ENCODE measurements at places on chromosomes 6 and 20.
A peak's percentile ranks its signal among the peaks of the same experiment; 100 is the strongest.

DNA sequence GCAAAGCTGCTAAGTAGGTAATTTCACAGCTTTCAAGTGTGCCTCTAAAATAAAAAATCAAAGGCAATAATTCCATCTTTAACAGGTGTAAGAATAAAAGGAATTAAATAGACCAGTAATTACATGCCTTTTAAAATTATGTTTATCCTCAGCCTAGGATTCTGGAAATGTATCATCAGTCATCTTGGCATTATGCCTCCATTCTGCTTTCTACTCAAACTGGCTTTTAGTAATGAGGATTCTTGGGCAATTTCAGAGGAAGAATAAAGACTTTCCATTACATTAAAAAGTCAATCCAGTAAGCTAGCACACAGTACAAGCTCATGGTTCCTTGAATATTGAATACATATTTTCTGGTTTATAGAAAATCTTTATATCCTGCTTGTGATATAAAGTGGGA is 44.7 kb downstream of the GSTA2 start:
- peak; percentile 10 for DNase-seq

DNA sequence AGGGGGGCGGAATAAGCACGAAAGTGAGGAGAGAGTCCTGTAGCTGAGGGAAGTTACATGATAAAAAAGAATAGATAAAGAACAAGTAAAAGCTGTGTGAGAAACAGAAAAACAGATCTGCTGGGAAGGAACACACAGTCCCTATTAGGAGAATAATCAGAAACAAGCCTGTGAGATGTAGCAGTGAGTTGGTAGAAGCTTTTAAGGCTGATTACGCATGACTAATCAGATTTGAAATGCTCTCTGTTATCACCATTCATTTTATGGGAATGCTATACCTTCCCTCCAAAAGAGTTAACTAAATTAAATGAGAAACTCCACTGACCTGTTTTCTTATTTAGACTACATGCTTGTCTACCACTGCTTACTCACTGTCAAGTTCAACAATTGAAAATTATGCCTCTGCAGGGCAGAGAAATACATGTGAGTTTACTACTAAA is 15.8 kb downstream of the REPS1 start:
- no peak for DNase-seq

GRCh38 chr20:41234546-41234945 is 83.0 kb downstream of the ZHX3 start:
- DNase-seq: no peak

DNA sequence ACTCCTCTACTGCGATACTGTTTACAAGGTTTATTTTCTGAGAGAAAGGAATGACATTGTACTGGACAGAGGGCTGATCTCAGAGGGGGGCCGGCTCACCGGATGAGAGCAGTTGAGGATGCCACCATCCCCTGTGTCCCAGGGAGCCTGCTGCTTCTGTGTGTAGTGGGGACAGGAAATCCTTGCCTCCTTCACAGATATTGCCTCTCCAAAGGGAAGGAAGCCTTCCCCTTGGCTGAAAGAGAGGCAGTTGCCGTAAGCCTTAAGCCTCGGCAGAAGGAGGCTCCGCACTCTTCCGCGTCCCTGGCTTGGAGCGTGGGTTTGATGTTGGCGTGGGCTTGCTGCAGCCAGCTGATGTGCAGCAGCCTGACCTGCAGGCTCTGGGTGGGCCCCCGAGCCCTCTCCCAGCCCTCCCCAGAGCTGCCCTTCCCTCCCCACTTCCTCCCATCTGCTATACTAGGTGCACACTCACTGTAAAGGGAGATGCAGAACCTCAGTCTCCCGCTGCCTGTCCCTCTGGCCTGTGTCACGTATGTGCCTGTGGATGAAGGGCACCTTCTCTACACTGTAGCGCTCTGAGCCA is 45.7 kb upstream of the RPS6KA2 start:
- DNase-seq: no peak

GRCh38 chr6:32153564-32154513 is at the start of gene PPT2:
Gene PPT2 (plus strand): TSS chr6:32154141. CDS start chr6:32154595, 454 bp downstream.
- DNase-seq: peak; percentile 82

- DNase-seq: no peak
Measured at GRCh38 chr6:119671105-119671504, 321.5 kb upstream of the MAN1A1 start.

DNA sequence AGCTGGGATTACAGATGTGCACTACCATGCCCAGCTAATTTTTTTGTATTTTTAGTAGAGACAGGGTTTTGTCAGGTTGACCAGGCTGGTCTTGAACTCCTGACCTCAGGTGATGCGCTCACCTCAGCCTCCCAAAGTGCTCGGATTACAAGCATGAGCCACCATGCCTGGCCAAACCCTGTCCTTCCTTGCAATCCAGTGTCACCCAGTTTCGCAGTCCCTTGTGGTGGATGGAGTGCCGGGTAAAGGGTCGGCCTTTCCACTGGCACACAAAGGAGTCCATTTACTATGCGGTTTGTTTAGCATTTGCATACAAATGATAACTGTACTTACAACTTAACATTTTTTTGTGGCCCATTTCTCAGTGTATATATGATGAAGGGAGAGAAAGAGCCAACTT is 99.3 kb upstream of the TIAM2 start:
- no peak for DNase-seq

GRCh38 chr20:59144831-59145196 is 18.8 kb upstream of the ZNF831 start:
- DNase-seq: no peak

DNA sequence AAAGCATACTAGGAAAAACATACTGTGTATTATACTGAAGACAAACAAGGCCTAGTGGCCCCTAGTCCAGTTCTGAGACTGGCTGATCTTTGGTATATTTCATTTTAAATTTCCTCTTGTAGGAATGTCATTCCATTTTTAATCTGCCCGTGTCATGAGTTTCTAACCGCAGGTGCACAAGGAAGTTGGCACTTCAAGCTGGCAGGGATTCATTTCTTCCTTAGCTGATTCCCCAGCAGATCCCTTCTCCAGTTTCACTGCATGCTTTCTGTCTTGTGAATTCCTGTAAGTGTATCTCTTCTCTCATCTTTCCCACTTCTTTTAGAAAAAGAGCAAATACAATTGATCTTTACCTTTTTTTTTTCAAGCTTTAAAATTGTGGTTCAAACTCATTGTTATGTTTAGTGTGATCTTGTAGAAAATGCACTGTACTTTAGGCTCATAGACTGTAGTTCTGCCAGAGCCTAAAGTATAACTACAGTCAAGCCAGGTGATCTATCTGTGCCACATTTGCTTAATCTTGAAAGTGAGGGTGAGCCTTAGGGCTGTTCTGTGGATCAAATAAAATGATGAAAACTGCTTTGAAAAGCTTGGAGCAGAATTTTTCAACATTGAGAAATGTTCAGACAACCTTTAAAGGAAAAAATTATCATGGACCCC is 37.0 kb downstream of the RNF217 start:
- DNase-seq: no peak

- no peak for DNase-seq
Measured at GRCh38 chr20:39631557-39631956, 669.4 kb downstream of the DHX35 start.

DNA sequence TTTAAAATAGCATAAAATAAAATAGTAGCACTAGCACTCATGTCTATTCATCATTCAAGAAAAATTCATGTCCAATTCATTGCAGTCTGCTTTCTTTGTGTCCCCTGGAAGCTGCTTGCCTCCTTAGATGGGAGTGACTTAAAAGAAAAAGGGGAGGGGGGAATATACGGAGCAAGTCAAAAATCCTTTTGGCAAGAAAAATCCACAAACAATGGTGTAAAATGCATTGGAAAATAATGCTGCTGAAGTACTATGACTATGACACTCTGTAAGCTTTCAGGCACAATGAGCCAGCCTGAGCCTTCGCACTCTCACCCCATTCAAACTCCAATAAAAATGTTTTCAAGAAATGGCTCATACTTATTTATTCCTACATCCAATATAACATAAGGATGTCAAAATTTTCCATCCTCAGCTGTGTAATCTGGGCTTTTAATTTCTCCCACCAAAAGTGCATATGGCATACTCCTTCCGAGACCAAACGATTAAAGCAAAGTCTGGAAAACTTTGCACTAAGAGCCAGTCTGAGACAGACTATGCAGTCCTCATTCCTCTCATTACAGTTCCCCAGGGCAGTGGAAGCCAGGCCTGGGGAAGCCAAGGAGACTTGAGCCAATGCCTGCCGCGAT is 790 bp downstream of the NEDD9 start:
- DNase-seq: no peak

- no peak for DNase-seq
Measured at GRCh38 chr6:73264446-73264845, 1.4 kb upstream of the KHDC1 start.

- DNase-seq: no peak
Measured at GRCh38 chr20:62998449-62998848, 8.3 kb downstream of the BHLHE23 start.

DNA sequence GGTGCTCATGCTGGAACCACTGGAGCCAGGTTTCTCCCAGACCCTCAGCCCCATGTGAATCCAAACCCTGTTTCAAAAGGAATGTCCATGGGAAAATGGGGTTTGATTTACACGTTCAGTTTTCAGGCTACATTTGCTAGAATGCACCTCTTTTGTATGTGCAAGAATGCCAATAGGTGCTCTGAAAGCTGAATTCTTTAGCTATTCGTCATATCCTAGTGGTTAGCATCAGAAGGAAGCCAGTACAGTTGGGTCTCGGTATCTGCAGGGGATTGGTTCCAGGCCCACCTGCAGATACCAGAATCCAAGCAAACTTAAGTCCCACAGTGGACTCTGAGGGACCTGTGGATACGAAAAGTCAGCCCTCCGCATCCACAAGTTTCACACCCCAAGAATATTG is 93.4 kb downstream of the UST start:
- DNase-seq: no peak

GRCh38 chr6:121105461-121105860 is 228.8 kb downstream of the TBC1D32 start:
- DNase-seq: no peak

- DNase-seq: no peak
Measured at GRCh38 chr6:117906507-117906957, 532 bp upstream of the SLC35F1 start.

- no peak for DNase-seq
Measured at GRCh38 chr6:77030929-77031674, 432.2 kb downstream of the HTR1B start.

GRCh38 chr6:142735204-142735603 is 209.8 kb downstream of the HIVEP2 start:
- DNase-seq: no peak

DNA sequence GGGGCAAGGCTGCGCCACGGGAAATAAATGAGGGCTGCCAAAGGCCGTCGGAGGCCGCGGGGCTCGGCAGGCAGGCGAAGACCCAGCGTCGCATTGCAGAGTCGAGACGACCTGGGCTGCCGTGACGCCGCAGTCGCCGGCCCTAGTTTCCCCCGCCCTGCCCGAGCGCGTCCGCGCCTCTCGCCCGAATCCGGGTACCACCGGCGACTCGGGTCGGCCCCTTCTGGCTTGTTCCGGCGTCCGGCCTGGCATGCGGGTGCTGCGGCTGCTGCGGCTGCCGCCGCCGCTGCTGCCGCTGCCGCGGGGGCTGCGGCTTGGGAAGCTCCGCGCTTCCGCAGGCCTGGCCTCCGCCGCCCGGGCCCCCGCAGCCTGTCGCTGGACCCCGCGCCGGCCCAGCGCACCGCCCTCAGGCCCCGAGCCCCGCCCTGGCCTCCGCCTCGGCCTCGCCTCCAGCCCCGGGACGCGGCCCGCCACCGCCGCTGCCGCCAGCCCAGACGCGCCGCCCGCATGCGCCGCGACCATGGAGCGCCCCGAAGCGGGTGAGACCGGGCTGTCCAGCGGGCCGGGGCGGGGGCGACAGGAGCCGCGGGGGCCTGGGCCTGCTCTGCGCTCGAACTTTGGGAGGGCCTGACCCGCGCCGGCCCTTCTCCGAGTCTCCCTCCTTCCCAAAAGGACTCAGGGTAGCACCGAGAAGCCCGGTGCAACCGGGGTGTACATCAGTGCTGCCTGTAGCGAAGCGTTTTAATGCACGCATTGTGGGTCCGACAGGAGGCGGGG is at the start of gene AKAP7:
TSS of gene AKAP7 (plus strand) at position 224 of the 777 bp plus-strand sequence. CDS start at position 521, 297 bp downstream.
- peak; percentile 50 for DNase-seq

DNA sequence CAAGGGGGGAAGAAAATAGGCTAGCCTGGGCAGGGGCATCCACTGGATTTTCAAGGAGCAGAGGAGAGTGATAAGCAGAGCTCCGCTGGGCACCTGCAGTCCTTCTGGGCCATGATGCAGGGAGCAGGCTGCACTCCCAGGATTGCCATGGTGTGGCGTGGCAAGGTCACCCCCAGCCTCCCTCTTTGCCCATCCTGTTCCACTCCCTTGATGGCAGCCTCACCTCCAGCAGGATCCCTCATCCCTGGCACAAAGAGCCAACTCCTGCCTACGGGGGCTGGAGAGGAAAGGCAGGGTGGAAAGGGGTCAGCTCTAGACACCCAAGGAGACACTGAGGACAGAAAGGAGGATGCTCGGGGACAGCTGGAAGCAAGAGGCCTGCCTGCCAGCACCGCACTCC is 22.4 kb upstream of the MYMX start:
- no peak for DNase-seq

DNA sequence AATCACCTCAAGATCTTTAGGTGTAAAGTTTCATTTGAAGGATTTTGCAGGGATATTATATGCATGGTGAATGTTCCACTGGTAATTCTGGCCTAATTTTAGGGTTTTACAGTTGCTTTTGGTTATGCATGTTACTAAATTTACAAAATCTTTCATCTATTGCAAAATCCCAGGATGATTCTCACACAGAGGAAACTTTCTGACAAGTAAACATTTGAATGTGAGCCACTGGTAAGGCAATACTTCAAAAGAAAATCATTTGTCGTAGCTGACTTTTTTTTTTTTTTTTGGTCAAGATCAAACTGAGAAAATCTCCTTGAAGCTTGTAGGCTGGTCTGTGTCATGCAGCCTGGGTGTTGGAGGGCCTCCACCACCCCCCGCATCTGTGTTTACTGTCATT is 141.9 kb upstream of the EXOC2 start:
- DNase-seq: no peak

GRCh38 chr20:16098890-16099639 is 474.2 kb downstream of the KIF16B start:
- DNase-seq: no peak

DNA sequence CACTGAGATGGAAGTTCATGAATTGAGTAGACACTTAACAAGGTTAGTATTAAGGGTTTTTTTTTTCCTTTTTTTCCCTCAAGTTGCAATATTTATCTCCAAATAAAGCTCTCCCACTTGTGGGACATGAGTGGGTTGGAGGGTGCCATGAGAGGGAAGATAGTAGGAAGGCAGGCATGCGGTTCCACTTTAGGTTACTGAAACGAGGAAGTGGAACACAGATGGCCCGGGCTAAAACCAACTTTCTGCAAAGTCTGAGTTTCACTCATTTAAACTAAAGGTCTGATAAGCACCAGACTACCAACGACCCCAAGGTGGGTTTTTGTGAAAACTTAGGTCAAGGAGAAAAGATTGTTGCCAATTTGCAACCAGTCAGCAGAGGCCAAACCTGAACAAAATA is 42.2 kb downstream of the TBC1D7 start:
- no peak for DNase-seq

DNA sequence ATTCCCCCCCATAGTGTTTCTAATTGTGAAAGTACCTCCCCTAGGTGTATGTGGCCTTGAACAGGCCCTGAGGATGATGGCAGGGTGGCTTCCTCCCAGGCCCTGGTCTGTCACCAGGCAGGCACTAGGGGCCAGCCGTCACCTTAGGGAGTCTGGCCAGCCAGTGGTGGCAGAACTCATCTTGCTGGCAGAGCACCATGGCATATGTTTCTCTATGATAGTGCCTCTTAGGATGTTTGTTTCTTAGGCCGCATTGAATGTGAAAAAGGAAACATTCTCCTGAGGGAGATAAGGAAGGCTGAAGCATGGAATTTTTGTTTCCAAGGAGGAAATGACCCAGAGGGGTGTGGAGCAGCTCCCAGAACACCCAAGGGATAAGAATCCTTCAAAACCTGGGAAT is 45.2 kb upstream of the KLHL31 start:
- DNase-seq: no peak

GRCh38 chr6:16049168-16049567 is 79.7 kb upstream of the MYLIP start:
- DNase-seq: no peak
